ENCODE measurements at places on chromosomes 11 and 22.

DNA sequence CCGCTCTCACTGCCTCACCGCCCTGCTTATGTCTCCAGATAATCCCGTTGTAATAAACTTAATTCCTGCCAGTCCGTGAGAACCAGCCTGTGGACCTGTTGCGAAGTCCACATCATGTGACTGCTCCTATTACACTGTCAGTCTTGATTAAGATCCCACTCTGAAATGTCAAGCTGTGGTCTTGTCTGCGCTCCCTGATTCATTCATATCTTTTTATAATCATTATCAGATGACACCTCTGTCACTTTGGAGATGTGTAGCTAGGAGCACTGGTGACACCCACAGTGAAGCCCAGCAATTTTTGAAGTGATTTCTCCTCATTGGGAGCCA, 377.3 kb downstream of the TBC1D22A start:
- DNase-seq, result no peak

GRCh38 chr22:38881464-38881871, 9.5 kb upstream of the CBX6 start:
- no peak for DNase-seq

DNA sequence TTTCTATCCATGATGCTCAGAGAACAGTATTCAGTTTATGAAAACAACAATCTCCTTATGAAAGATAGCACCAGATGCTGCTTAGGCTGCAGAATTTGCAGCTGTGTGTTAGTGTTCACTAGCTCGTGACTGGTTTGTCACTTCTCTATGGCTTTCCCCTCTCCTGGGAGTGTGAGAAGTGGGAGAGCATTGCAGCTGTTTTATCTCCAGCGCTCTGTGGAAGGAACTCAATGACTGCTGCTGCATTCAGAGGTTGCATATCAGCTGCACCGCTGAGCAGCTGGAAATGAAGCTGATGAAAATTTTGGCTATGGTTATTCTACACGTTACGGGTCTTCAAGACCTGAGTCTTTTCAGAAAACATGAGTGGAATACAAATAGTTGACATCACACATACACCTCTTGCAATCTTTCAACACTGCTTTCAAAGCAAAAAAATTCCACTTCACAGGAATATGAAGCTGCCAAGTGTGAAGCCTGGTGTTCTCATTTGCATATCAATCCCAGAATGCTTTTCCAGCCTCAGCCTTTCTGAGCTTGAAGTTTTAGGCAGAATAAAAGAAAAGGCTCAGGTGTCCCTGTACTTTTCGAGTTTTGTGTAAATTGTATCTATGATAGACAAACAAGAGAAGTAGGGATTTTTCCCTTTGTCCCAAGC, 149.3 kb upstream of the DDI1 start:
- no peak for DNase-seq

DNA sequence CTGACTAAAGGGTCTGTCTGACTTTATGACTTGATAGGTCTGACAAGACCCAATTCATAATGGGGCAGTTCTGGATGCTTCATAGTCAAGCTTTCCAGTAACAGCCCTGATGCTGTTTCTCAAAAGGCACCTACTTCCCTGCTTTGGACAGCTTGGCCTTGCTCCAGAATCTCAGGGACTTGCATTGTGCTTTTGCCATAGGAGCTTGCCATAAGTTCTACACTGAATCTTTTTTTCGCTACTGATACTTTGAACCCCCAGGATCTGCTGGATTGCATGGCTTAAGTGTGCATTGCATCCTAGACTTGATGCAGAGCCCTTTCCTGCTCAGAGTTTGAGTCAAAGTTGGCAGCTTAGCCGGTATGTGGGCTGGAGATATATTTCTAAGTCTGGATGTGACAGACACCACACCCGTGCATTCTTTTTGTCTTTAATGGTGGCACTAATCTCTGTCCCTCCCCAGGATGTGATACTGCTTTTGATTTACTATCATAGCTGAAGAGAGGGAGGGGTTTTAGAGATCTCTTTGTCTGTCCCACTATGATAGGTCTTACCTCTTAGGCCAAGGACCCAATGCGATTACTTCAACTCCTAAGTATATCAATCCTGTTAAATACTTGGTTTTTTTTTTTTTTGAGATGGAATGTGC, 16.9 kb upstream of the SLC3A2 start:
- DNase-seq, result no peak

DNA sequence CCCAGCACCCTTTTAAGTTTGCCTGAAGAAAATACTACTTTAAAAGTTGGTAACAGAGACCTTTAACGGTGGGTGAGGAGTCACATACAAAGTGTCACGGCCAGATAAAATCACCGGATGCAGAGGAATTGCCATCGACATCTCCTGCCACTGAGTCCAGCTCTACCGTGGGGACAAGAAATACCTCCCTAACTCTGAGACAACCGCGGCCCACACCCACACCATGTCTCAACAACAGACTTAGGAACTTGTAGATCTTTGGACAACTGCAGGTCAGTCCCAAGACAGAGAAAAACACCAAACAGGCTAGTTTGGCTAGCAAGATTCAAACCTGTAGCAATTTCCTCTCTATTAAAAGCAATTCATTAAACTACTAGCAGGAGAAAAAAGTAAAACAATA, 669 bp downstream of the ETS1 start:
- DNase-seq, result no peak

Data from stimulated activated CD4-positive, alpha-beta T cell treated with anti-CD3 and anti-CD28 coated beads, TNF-alpha, amount 100 ng/mL, for 24 hours (primary cell).